Panc1 (cell line): ENCODE measurements at places on chromosomes 11 and 22.

- no peak for DNase-seq
These were observed 127.7 kb downstream of the MAML2 start for GRCh38 chr11:96215110-96215782.

- DNase-seq = no peak
These were observed 44.0 kb downstream of the SPATA19 start for GRCh38 chr11:133801356-133801755.

DNA sequence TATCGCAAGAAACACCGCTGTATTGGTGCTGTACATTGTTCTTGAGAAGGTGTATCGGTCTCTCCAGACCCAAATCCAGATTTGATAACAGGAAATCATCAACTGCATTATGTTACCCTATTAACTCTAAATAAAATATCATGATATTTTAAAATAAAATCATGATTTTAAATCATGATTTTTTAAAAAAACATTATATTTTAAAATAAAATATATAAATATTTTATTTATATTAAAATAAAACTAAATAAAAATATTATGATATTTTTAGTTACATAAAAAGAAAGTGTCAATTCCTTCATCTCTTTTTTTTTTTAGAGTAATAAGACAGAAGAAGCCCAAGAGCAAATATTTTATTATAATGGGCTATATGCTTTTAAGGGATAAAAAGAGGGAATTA is 27.6 kb downstream of the RBMXL2 start:
- DNase-seq = no peak

- DNase-seq = no peak
These were observed 3.8 kb downstream of the RSPH14 start for GRCh38 chr22:23137905-23138561.

DNA sequence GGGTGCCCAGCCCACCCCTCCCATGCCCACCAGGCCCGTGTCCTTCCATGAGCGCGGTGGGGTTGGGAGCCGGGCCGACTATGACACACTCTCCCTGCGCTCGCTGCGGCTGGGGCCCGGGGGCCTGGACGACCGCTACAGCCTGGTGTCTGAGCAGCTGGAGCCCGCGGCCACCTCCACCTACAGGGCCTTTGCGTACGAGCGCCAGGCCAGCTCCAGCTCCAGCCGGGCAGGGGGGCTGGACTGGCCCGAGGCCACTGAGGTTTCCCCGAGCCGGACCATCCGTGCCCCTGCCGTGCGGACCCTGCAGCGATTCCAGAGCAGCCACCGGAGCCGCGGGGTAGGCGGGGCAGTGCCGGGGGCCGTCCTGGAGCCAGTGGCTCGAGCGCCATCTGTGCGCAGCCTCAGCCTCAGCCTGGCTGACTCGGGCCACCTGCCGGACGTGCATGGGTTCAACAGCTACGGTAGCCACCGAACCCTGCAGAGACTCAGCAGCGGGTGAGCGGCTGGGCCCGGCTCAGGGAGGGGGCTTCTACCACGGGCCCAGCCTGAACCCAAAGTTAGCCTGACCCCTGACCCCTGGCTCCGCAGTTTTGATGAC is 3.0 kb downstream of the PKP3 start:
- DNase-seq = no peak

GRCh38 chr11:12831471-12832202 is 157.4 kb downstream of the TEAD1 start:
- no peak for DNase-seq
